ENCODE measurements at places on chromosomes 5 and 9.

- DNase-seq: no peak
These were observed 38.5 kb upstream of the FRRS1L start for GRCh38 chr9:109205526-109205925.

DNA sequence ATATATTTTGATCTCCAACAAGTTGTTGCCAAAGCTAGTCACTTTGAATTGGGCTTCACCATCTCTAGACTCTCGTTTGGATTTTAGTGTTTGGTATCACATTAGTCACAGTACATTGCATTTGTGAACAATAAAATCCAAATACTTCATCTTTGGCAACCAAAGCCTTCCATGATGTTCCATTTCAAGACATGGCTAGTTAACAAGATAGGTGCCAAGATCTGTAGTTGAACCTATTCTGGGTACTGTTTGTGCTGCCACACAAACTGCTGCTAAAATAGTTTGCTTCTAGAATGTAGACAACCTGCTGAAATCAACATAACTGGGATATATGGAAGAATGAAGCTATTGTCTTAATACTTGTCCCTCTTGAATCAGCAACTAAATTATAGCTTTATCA lies 207.5 kb downstream of the LRRC70 start:
- DNase-seq: no peak

DNA sequence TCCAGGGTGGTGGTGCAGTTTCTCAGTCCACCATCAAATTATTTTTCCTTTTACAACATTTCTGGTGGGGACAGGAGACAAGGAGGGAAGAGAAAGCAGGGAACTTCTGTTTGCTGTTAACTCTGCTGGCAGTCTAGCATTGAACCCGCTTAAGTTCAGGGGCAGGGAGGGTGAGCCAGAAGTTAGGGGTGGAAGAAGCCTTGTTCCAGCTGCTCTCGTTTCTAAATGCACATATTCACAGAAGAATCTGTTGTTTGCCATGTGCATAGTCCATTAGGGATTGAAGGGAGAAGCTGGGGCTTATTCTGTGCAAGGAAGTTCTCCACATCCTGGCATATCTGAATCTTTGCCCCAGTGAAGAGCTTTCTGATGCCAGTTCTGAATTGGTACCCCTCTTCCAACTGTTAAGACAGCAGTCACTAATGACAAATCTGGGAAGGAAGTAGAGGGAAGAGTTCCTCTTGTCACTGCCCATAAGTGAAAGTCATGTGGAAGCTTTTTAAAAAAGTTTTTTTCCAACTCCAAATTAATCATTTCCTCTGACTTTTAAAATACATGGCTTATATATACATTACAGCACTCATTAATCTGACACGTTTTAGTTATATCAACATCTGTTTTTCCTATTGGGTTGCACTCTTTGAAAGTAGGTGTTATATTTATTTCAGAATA lies 32.6 kb upstream of the ACOT12 start:
- no peak for DNase-seq

DNA sequence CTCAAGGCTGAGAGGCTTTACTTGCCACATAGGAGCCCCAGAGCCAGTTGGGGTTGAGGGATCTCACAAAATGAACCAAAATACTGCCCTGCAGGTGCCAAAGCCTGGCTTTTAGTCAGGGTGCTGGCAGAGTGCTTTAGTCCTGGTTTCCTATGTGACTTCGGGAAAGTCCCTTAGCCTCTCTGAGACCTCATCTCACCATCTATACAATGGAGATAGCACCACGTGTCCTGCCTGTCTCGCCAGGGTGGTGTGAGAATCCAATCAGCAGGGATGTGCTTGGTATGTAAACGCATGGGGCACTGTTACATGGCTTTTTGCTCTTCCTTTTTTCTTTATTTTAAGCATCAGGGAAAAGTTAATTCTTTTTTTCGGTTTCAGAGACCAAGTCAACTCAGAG lies 68.3 kb downstream of the SHB start:
- no peak for DNase-seq

- no peak for DNase-seq
These were observed 21.9 kb downstream of the STXBP1 start for GRCh38 chr9:127634021-127634420.

DNA sequence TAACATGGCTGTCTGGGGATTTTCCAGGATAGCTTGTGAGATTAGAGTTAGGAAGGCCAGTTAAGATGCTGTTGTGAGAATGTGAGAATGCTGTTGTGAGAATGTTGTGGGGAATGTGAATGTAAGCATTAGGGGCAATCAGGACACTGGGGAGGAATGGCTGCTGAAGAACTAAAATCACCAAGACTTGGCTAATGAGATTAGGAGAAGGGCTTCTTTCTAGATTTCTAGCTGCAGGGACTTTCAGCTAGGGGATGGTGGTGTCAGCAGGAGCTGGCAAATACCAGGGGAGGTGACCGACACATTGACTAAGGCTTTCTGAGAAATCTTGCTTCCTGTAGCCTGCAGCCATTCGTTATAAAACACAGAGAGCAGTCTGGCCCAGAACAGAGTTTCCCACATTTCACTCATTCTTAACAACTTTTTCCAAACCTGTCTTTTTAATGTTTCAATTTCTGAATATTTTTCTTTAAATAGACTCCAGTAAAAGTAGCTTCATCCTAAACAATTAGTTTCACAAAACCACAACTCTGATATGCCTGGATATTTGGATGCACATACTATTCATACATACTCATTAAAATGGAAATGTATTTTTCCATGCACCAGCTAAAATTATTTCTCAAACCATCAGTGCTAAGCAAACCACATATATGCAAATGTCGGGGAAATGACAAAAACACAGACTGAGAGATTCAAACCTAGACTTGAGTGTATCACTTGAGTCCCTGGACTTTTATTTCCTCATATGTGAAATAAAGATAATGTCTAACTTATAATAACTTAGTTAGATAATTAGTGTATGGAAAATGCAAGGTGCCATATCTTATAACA lies 89.3 kb upstream of the TNC start:
- DNase-seq: no peak

GRCh38 chr5:472656-473550 lies 29.9 kb downstream of the EXOC3 start:
- DNase-seq: peak; percentile 83

DNA sequence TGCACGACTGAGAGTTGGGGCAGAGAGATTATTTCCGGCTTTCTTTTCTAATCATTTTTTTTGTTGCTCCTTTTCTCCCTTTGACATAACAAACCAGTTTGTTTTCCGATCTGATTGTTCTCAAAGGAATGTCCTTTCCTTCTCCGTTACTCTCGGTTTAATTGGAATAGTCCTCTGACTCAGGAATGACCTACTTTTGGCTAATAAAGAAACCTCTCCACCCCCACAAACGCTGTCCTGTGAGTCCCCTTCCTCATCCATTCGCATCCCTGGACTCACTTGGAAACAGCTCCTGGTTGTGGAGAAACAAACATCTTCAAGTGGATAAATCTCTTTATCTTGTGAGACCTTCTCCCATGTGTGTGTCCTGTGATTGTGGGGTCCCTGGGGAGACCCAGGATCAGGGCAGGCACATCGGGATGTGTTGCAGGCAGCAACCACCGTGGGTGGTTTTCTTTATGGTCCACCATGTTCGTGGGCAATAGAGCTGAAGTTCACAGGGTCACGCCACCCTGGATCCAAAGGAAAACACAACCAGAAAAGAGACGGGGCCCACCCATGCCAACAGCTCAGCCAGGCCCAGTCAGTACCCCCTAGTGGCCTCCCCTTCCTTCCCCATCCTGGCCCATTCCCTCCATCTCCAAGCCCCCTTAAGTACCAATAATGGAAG lies 45.2 kb upstream of the NEK6 start:
- no peak for DNase-seq
